Kidney capillary endothelial cell (primary cell): ENCODE measurements at places on chromosomes 1 and 21.

DNA sequence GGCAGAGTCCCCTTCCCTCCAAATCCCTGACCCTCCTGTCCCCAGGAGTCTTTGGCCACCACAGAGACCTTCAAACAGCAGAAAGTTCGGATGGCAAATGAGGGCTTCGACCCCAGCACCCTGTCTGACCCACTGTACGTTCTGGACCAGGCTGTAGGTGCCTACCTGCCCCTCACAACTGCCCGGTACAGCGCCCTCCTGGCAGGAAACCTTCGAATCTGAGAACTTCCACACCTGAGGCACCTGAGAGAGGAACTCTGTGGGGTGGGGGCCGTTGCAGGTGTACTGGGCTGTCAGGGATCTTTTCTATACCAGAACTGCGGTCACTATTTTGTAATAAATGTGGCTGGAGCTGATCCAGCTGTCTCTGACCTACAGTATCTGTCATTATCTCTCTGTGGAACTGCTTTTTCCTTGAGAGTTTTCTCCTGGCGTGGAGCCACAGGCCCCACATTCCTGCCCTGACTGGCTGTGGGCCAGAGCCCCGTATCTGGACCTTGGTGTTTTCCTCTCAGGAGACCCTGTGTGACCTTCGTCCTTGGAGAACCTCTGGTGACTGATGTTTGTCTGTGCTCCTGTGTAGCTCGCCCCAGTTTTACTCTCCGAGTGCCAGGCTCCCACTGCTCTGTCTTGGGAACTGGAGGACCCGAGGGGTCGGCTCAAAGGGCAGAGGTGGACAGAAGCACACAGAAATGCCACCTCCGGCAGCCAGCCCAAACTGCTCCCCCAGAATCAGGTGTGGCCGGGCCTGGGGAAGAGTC lies 4.8 kb downstream of the SLC27A3 start:
- DNase-seq, result no peak

DNA sequence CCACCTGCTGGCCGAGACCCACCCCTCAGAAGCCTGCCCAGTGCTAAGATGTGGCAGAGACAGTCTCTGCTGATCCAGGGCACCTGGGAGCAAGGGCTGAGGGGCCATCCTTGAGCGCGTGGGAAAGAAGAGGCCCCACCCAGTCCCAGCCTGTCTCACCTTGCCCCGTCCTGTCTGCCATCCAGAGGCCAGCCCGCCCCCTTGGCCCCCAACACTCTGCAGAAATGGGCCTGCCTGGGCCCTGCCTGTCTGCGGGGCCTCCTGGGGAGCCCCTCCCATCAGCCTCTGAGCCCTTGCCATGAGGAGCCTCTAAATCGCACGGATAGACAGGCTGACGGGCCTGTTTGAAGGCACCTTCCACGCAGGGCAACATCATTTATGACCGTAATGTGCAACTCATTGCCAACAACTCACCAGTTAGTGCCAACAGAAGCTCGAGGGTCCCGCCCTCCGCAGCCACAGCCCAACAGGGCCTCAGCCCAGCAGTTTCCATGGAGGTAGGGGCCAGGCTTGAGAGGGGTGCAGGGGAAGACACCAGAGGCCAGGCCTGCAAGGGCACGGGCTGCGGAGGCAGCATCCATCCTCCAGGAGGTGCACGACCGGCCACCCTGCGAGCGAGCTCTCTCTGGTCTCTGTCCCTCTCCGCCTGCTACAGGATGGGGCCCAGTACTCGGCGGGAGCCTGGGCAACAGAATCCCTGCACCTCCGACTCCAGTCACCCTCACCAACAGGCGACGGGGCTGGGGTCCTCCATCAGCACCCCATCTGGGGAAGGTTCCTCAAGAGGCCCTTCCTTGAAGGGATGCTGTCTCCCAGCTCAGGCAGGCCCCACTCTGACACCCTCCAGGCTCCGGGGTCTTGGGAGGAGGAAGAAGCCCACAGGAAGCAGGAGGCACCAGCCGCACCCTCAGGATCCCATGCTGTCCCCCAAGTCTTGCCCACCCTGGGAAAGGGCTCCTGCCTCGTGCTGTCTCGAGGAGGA lies 78.0 kb downstream of the MEGF6 start:
- DNase-seq, result no peak

DNA sequence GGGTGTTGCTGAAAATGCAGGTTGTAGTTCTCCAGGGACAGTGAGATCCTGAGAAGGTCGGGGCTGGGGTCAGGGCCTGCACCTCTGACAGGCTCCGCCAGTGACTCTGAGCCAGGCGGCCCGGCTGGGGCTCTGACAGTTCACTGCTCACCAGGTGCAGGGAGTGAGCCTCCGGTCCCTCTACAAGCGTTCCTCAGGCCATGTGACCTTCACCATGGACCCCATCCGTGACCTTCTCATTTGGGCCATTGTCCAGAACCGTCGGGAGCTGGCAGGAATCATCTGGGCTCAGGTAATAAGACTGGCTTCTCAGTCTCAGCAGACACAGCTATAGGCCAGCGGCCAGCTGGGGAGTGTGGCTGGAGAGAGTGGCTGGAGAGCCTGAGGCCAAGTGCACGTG lies 41.8 kb downstream of the TRPM2 start:
- DNase-seq, result no peak

DNA sequence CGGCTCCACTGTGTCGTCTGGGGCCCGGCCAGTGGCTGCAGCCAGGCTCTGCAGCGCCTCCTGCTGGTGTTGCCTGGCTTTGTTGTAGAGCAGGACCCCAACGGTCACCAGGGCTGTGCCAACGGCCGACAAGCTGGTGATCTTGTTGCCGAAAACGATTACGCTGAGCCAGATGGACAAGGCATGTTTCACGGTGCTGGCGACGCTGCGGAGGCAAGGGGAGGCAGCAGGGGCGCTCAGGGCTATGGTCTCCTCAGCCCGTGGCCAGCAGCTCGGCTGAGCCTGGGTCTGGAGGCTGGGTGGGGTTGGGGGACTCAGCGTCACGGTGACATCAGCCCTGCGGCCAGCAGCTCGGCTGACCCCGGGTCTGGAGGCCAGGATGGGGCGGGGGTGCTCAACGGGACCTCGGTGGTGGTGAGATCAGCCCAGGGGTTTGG lies 7.0 kb upstream of the CDK11B start:
- peak; percentile 30 for DNase-seq

DNA sequence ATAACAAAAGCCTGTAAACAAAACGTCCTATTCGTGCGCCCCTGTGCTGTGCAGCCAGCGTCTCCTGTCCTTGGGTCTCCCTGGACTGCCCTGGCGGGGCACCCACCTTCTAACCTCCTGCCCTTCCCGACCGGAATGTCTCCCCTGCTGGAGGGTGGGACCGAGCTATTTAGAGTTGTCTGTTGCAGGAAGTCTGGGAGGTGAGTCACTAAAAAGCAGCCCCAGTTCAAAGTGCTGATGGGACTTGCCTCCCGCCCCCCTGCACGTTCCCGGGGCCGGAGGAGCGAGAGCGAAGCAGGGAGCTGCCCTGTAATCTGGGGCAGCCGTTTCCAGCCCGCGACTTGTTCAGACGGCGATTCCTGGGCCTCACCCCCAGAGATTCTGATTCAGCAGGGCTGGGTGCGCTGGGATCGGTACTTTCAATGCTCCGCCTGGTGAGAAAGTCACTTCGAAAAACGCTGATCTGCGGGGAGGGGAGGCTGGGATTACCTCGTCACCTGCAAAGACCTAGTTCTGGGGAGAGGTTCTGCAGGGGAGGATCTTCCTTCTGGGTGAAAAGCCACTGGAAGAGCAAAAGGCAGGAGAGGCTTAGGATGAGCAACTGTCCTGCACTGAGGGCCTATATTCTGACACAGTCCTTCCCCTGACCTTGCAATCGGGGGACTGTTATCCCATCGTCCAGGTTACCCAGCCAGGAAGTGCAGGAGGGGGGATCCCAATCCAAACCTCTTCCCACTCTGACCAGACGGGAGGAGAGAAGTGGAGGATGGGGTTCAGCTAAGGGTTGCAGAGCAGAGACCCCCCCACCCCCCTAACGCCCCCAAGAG lies 1.2 kb upstream of the DHRS3 start:
- DNase-seq, result peak; percentile 75

DNA sequence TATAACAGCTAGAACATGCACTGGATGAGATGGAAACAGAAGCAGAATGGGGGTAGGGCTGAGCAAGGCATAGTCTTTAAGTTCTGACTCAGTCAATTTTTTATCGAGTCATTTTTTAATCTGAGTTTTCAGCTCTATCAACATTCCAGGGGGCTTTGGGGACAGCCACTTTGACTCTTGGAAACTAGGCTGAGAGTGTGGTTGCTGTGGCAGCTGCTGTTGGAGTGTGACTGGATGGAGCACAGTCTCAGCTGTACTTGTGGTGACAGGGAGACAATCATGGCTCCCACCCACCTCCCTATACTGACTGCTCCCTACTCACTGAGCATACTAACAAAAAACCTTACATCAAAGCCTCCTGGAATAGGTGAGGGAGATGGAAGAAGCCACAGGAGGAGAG lies 25.0 kb downstream of the GJA5 start:
- no peak for DNase-seq

- no peak for DNase-seq
Measured at GRCh38 chr1:203649999-203650836, 23.6 kb downstream of the ATP2B4 start.

DNA sequence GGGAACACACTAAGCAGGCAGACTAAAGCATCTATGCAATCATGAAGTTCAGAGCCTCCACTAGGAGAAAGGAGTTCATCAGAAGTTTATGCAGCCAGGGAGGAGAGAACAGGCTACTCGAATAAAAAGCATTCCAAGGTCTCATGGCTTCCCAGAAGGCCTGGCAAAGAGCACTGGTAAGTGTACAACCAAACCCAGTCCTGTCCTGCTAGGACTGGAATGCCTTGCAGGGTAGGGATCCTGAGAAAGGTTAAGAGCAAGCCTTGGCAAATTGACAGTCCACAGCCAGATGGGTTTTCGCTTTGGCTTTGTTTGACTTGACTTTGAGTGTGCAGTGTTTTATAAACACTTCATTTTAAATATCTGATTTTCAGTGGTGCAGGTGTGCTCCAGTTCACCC lies 133.6 kb upstream of the ATP1B1 start:
- no peak for DNase-seq

DNA sequence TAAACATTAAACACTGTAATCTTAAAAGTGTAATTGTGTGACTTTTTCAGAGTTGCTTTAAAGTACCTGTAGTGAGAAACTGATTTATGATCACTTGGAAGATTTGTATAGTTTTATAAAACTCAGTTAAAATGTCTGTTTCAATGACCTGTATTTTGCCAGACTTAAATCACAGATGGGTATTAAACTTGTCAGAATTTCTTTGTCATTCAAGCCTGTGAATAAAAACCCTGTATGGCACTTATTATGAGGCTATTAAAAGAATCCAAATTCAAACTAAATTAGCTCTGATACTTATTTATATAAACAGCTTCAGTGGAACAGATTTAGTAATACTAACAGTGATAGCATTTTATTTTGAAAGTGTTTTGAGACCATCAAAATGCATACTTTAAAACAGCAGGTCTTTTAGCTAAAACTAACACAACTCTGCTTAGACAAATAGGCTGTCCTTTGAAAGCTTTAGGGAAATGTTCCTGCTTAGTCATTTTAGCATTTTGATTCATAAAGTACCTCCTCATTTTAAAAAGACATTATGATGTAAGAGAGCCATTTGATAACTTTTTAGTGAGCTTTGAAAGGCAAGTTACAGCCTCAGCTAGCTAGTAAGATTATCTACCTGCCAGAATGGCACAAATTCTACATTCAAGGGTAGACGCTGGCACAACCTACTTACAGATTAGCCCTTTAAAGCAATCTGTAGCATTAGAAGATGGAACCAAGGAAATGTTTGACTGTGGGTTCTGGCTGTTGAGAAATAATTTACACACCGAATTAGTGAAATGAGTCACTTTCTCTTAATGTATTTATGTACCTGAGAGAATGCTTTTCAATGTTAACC lies 9.4 kb downstream of the SOD1 start:
- no peak for DNase-seq

DNA sequence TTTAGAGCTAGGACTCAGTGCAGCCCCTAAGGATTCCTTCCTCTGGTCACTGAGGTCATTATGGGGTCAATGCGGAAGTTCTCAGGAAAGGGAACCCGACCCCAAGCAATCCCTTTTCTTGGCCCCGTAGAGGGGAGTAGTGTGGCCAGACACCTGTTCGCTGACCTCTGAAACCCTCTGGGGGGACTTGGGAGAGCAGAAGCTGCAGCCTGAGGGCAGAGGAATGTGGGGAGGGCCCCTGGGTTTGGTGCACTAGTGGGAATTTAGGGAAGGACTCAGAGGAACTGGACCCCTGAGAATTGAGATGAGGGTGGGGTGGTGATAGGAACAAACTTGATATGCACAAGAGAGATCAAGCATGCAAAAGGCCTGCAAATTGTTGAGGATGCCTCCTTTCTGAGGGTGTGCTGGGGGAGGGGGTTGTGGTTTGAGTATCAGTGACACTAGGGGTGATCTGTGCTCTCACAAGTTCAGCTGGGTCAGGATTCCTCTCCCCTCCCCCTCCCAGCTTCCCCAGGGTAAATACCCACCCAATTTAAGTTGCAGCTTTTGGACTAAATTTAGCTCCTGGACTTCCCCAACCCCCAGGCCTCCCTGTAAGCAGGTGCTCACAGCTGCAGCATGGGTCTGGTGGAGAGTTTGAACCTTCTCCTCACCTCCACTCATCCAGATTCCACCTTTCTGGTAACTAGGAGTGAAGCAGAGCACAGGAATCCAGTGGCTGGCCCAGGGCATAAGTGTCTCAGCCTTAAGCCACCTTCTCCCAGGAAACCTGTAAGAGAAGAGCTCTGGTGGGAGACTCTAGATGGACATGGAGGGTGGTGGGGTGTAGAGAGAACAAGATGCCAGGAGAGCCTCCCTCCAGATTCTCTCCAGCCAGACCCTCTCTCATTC lies 13.5 kb downstream of the ADAMTSL4 start:
- DNase-seq, result no peak

DNA sequence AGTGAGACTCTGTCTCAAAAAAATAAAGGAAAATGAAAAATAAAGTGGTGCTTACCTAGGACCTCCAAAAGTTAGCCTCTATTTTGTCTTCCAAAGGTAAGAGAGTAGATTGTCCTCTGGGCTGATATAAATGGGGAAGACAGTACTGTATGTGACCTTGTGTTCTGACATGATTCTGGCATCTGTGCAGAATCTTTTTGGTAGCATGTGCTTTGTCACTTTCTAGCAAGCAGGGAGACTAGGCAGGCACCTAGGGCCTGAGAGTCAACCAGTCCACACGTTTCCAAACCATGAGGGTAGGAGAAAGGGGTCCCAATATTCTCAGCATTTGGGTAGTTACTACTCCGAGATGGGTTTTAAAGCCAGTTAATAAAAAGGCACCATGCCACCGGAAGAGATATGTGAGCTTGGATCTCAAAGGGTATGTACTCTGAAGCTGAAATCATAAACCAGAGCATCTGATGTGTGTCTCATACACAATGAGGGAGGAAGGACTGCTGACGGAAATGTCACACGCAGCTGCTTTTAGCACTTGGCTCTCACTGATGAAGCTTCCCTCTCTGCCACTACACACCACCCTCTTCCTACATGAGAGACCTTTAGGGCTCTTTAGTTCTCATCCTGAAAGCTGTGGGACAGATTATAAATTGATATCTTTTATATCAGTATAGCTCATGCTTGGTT lies 27.0 kb upstream of the SLC16A1 start:
- peak; percentile 24 for DNase-seq

GRCh38 chr1:209038735-209039134 lies 544.8 kb upstream of the CAMK1G start:
- no peak for DNase-seq
